ENCODE measurements at places on chromosomes 7 and 10. TPM values are rescaled to one million over a fixed set of nuclear protein-coding genes. Genes with fewer than 3 reads are reported as not detected.

Gene TRPV5
- 0.83 TPM for total RNA-seq

Gene ZDHHC6
- 28.4 TPM for total RNA-seq

Gene TLL2
- total RNA-seq = not detected

Gene RBP3
- total RNA-seq = not detected

Gene CACUL1
- 42.6 TPM for total RNA-seq

Gene NXPH1
- total RNA-seq = not detected

Gene LIPK
- not detected for total RNA-seq

GRCh38 chr10:12196531-12197211, 683 bp downstream of the CDC123 start:
- peak overlapping the region; percentile 68 for H3K4me3 ChIP-seq
- H3K36me3 ChIP-seq = peaks cover 28% of the 10 kb centered on the region
- DNase-seq = no peak
- no peaks in the 10 kb centered on the region for H3K4me1 ChIP-seq

DNA sequence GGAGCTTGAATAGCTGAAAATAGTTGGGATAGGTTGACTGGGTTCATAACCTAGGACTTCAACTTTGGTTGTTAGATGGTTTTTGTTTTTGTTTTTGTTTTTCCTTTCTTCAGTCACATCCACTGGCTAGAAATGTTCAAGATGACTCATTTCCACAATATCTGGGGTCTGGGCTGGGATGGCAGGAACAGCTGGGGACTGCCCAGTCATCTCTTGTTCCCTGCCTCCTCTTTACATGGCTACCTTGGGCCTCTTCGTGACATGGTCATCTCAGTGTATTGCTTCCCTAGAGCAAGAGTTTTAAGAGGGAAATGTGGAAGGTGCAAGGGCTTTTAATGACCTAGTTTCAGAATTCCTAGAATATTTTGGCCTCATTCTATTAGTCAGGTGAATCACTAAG, 915.8 kb downstream of the XPNPEP1 start:
- H3K4me1 ChIP-seq = no peaks in the 10 kb centered on the region
- H3K27ac ChIP-seq = no peak overlapping the region
- no peaks in the 10 kb centered on the region for H3K36me3 ChIP-seq
- no peaks in the 10 kb centered on the region for H3K27me3 ChIP-seq

GRCh38 chr7:140494867-140495266, 15.6 kb upstream of the MKRN1 start:
- H3K27ac ChIP-seq = no peak overlapping the region
- no peak for DNase-seq
- H3K4me3 ChIP-seq = no peak overlapping the region

DNA sequence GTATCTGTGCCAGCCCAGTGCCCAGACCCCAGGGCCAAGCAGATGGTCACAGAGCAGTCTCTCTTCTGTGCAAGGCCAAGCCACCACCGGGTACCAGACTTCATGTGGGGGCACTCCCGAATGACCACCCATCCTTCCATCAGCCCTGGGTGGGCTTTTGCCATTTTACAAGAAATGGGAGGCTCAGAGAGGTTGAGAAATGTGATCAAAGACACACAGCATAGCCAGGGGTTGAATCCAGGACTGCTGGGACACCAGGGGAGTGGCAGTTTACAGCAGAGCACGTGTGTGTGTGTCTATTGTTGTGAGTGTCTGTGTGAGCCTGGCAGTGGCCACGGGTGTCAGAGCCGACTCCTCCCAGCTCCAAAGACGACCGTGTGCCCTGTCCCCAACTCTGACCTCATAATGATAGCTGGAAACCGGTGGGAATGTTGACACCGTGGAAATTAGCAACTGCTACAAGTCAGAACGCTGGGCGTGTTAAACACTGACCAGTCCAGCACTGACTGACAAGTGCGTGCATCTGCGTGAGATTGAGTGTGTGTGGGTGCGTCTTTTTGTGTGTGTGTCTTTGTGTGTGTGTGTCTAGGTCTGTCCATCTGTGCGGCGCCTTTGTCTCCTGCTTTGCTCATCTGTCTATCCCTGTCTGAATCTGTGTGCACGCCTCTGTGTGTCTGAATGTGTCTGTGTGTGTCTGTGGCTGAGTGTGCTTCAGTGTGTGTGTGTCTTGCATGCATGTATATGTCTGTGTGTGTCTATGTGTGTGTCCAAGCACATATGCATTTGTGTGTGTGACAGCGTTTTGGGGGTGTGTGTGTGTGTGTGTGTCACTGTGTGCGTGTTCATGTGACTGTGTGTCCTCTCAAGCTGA, 17.2 kb upstream of the SLC29A4 start:
- no peak for DNase-seq
- H3K4me1 ChIP-seq = no peaks in the 10 kb centered on the region

DNA sequence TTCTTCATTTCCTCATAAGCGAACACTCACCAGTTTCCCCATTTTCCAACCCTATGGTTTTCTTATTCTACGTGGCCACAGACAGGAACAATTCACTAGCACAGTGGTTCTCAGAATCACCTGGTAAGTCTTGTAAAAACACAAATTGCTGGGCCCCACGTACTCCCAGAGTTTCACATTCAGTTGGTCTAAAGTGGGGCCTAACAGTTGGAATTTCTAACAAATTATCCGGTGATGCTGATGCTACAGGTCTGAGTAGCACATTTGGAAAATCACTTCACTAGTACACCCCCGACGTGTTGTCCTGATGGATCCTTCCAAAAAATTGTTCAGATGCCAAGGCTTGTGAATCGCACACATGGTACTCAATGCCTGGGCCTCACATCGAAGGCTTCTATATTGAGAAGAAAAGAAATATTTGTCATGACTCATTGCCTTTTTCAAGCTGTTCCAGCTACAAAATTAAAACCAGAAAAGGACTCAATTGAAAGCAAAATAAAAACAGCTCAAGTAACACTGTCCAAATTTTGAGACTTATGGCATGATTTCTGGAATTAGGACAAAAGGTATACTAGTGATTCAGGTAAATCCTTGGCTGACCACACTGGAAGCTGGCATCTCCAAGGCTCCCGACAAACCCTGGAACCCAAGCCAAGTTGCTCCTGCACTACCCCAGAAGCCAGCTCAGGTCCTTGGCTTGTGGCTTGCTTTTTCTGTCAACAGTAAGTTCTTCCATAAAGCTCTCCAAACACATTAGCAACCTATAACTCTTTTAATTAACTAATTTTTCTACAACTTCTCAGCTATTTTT, 12.9 kb upstream of the VIM start:
- H3K36me3 ChIP-seq = no peaks in the 10 kb centered on the region
- no peak overlapping the region for H3K27ac ChIP-seq
- no peak for DNase-seq
- no peak overlapping the region for H3K4me3 ChIP-seq
- H3K4me1 ChIP-seq = no peaks in the 10 kb centered on the region

- H3K4me1 ChIP-seq = no peaks in the 10 kb centered on the region
- DNase-seq = no peak
- H3K27ac ChIP-seq = no peak overlapping the region
- H3K27me3 ChIP-seq = no peaks in the 10 kb centered on the region
These were observed 123.1 kb downstream of the CRPPA start for GRCh38 chr7:16298221-16298620.

- H3K27ac ChIP-seq = no peak overlapping the region
- H3K4me3 ChIP-seq = no peak overlapping the region
- no peaks in the 10 kb centered on the region for H3K36me3 ChIP-seq
- DNase-seq = no peak
These were observed 191.4 kb upstream of the STK17A start for GRCh38 chr7:43391518-43391917.

- DNase-seq = no peak
- H3K36me3 ChIP-seq = no peaks in the 10 kb centered on the region
- H3K4me3 ChIP-seq = no peak overlapping the region
- no peaks in the 10 kb centered on the region for H3K27me3 ChIP-seq
- H3K27ac ChIP-seq = no peak overlapping the region
- peaks cover 38% of the 10 kb centered on the region for H3K4me1 ChIP-seq
These were observed 95.3 kb downstream of the KAT6B start for GRCh38 chr10:74921744-74922143.

GRCh38 chr7:152543799-152544198, 108.0 kb upstream of the KMT2C start:
- no peak overlapping the region for H3K4me3 ChIP-seq
- no peaks in the 10 kb centered on the region for H3K27me3 ChIP-seq
- H3K27ac ChIP-seq = no peak overlapping the region
- H3K36me3 ChIP-seq = no peaks in the 10 kb centered on the region
- no peak for DNase-seq
- no peaks in the 10 kb centered on the region for H3K4me1 ChIP-seq

DNA sequence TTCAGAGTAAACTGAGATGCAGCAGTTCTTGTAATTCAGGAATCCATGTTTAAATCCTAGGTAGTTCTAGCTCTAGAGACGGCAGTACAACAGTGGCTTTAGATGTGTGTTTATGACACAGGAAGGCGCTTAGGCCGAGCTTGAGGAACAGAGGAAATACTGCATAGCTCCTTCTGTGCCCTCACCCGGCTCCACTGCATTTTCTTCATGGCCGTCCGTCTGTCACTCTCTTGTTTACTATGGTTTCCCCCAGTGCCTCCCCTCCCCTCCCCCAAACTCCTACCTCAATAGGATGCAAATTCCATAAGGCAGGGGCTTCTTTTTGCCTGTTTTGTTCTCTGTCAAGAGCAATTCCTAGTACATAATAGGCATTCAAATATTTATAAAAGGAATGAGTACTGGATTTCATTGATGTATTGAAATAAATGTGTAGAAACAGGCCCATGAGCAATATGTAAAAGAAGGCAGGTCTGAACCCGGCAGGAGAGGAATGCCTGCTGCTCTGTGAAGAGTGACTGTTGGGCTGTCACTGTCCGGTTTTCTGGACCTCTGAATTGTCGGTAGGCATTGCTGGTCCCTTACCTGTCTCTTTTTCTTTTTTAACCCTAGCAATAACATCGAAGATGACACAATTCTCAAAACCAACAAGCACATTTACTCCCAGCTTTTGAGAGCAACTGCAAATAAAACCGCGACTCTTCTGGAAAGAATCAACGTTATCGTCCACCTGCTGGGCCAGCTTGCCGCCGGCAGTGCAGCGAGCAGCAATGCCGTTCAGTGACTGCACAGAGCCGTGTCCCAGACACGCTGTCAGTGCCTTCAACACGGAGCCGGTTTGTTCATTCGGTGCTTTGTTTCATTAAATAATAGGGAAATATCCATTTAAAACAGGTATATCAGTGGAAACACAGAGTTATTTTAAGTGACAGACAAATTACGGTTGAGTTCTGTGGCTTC, 12.7 kb downstream of the MMP21 start:
- H3K4me1 ChIP-seq = no peaks in the 10 kb centered on the region
- H3K27ac ChIP-seq = no peak overlapping the region
- no peak overlapping the region for H3K4me3 ChIP-seq

Measured in Peyer's patch (tissue), 4 donors.